ENCODE measurements at places on chromosomes 6 and 20.

- H3K4me1 ChIP-seq = peaks cover 3% of the 10 kb centered on the region
- H3K27me3 ChIP-seq = no peaks in the 10 kb centered on the region
Observed at GRCh38 chr20:49831022-49831769, 18.6 kb downstream of the SLC9A8 start.

DNA sequence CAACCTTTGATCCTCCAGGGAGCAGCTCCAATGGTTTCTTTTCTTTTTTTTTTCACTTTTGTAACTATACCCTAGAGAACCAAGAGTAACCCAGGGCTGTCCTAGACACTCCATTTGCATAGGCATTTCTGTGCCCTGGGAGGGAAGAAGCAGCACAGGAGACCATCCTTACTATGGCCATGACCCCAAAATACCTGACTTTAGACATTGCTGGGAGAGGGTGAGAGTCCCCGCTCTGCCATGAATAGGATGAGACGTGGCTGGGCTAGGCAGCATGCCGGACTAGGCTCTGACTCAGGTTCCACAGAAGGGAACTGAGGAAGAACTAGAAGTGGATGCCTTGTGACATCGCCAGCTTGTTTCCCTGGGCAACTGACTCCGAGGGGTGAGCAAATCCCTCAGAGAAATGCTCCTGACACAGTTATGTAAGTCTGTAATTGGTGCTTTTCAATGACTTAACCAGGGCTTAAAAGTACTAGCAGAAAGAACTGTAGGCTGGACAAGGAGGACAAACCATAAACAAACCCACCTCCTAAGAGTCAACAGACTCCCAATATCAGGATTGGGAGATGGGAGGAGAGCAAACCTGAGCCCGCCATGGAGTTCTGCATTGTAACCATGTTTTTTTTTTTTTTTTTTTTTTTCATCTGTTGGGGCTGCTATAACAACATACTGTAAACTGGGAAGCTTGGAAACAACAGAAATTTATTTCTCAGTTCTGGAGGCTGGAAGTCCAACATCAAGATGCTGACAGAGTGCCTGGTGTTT is 910 bp upstream of the ADTRP start:
- no peak overlapping the region for H3K4me3 ChIP-seq
- no peaks in the 10 kb centered on the region for H3K36me3 ChIP-seq
- no peak overlapping the region for H3K27ac ChIP-seq
- no peaks in the 10 kb centered on the region for H3K4me1 ChIP-seq
- no peaks in the 10 kb centered on the region for H3K27me3 ChIP-seq
- DNase-seq = no peak

- no peaks in the 10 kb centered on the region for H3K27me3 ChIP-seq
- no peak overlapping the region for H3K4me3 ChIP-seq
- H3K36me3 ChIP-seq = no peaks in the 10 kb centered on the region
- H3K4me1 ChIP-seq = no peaks in the 10 kb centered on the region
Observed at GRCh38 chr6:40432982-40433381, 154.2 kb downstream of the LRFN2 start.

DNA sequence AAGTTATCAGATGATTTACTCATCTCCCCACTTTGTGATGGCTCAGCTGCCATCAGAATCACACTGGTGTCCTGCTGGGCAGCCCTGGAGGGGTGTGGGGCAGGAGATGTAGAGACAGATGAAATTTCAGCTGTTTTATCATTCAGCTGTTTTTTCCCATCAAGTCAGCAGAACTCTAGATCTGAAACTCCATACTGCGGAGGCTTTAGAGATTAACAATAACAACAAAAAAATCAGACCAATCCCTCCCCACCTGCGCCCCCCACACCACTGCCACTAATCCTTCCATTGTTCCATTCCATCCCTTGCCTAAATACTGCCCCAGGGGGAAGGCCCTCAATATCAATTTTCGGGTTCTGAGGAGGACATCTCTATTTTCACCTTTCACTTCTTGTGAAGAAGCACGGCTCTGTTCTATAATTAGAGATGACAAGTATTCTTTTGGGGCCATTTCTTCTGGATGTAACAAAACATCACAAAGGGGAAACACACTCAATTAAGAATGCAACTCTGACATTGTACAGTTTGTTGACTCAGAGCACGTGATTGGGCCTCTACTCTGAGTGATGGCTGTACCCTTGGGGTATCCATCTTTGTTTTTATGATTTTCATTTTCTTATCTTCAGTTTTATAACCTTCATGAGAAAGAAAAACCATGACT is 396.3 kb downstream of the ZFAND3 start:
- no peaks in the 10 kb centered on the region for H3K36me3 ChIP-seq
- no peaks in the 10 kb centered on the region for H3K27me3 ChIP-seq
- H3K4me1 ChIP-seq = no peaks in the 10 kb centered on the region
- no peak overlapping the region for H3K4me3 ChIP-seq

GRCh38 chr6:4962905-4963304 is 40.9 kb downstream of the RPP40 start:
- no peak overlapping the region for H3K27ac ChIP-seq
- no peaks in the 10 kb centered on the region for H3K36me3 ChIP-seq
- H3K4me3 ChIP-seq = no peak overlapping the region
